ENCODE measurements at places on chromosomes 7 and 10. TPM values are rescaled to one million over a fixed set of nuclear protein-coding genes. Genes with fewer than 3 reads are reported as not detected.
A peak's percentile ranks its signal among the peaks of the same experiment; 100 is the strongest.

DNA sequence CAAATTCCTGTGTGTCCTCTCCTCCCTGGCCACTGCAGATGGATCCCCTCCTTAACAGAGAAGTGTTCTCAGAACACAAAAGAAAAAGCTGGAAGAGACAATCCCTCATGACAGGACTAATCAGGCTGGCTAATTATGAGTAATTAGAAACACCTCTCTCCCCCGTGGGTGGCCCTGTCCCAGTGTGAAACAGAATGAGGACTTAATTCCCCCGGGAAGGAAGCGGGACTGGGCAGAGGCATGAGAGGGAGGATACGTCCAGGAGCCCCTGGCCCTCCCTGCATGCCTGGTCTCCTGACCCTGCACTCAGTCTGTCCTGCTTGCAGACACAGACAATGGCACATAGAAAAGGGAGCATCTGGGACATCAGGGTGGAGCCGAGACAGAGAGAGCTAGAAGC lies 7.6 kb upstream of the ADCYAP1R1 start:
- no peak for DNase-seq

- no peak for DNase-seq
Measured at GRCh38 chr10:74993649-74994048, 117.8 kb upstream of the SAMD8 start.

- no peak for DNase-seq
Measured at GRCh38 chr7:74051193-74051592, 23.2 kb downstream of the ELN start.

GRCh38 chr7:158802535-158803366 lies 26.6 kb downstream of the ESYT2 start:
- no peak for DNase-seq

- peak; percentile 73 for DNase-seq
Measured at GRCh38 chr10:98528166-98528804, 81.5 kb upstream of the HPS1 start.

GRCh38 chr10:103444478-103444877 lies 7.7 kb downstream of the CALHM2 start:
- no peak for DNase-seq

GRCh38 chr10:36538953-36539586 lies 586.3 kb upstream of the ANKRD30A start:
- peak; percentile 95 for DNase-seq

- no peak for DNase-seq
Measured at GRCh38 chr7:66896441-66896840, 24.6 kb upstream of the TMEM248 start.

DNA sequence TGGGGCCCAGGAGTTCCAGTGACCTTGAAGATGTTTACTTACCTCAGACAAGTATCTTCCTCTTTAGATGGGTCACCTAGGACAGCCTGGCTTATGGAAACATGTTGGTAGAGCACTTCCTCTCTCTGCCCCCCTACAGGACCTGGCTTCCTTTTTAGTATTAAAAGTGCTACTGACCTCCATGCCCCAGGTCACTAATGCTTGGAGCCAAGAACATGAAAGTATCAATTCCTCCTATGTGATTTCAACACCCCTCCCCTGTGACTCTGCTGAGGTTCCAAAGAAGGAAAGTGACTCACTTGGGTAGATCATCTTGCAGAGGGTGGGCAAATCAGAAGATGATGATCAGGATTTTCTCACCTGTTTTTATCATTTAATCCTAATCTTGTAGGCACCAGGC lies 125.3 kb upstream of the CCDC6 start:
- no peak for DNase-seq

GRCh38 chr10:68302503-68302823 lies 29.4 kb upstream of the HNRNPH3 start:
- DNase-seq, result no peak

DNA sequence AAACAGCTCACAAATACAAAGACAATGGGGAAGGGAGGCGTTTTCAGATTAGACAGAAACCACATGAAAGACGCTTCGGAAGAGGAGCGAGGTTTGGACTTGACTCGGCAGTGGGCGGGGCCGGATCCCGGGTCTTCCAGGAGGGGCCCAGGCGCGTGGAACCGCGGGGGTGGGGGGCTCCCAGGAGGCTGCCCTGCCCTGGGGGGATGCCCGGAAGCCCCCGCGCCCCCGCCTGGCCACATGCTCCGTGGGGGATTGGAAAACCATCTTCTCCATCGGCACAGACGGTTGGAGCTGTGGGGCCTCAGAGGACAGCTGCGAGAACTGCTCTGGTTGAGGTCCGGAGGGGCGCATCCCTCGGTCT lies 186.0 kb upstream of the SHH start:
- no peak for DNase-seq

GRCh38 chr10:91617072-91617609 lies 15.7 kb downstream of the PPP1R3C start:
- DNase-seq, result no peak

DNA sequence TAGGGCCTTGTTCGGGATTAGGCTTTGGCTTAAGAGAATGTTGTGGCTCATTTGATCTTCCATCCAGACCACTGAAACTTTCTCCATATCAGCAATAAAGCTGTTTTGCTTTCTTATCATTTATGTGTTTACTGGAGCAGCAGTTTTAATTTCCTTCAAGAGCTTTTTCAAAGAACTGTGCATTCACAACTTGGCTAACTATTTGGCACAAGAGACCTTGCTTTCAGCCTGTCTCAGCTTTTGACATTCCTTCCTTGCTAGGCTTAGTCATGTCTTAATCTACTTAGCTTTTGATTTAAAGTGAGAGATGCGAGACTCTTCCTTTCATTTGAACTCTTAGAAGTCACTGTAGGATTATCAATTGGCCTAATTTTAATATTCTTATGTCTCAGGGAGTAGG lies 19.1 kb upstream of the AKR1B1 start:
- no peak for DNase-seq

DNA sequence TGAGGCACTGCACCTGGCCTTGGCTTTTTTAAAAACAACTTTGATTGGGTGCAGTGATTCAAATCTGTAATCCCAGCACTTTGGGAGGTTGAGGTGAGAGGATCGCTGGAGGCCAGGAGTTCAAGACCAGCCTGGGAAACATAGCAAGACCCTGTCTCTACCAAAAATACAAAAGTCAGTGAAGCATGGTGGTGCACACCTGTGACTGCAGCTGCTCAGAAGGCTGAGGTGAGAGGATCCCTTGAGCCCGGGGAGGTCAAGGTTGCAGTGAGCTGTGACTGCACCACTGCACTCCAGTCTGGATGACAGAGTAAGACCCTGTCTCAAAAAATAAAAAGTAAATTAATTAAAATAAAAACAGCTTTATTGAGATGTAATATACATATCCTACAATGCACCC lies 84.9 kb downstream of the NPTX2 start:
- no peak for DNase-seq

DNA sequence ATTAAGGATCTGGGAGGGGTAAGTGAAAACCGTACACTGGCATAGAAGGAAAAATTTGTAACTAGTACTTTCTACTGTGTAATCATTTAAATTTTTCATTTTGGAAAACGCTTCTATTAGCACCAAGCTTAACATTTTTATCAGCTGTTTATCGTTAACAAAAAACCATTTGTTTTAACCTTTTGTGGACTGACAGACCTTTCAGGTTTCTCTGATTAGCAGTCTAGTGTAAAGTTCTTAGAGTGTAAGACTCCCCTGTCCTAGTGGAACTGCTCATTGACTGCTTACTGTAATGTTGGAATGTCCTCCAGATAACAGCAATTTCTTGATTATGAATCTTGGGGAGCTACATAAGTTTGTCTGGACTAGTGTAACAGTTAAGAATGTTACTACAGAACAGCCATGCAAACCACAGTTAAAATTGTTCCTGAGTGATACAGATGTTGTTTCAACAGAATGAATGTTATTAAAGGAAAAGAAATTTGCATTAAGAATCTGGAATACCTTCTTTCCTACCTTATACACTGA lies 2.0 kb downstream of the DBF4 start:
- peak; percentile 10 for DNase-seq

- peak; percentile 32 for DNase-seq
Measured at GRCh38 chr7:155896531-155897263, 84.4 kb upstream of the SHH start.

DNA sequence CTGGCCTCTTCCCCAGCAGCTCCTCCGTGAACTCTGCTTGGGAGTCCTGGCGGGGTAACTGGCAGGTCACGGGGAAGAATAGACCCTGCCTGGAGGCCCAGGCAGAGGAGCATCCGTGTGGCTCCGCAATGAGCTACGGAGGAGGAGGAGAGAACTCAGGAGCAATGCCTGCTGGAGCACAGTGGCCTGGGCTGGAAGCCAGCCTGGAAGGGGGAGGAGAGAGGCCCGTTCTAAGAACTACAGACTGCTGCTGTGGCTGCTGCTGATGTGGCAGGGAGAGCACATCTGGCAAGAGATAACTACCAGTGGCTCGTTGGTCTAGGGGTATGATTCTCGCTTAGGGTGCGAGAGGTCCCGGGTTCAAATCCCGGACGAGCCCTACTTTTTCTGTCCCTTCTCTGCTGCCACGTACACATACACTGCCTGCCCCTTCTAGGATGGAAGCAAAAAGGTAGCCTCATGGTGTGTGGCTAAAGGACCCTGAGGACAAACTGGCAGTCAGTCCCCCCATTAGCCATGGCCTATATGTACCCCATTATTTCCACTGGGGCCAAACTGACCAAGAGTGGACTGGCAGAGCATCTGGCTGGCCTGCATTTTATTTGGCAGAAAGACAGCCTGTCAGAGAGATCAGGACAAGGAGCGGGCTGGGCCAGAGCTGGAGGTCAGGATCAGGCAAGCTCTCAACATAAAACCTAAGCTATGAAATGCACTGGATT lies 7.7 kb upstream of the OPN1SW start:
- peak; percentile 28 for DNase-seq

DNA sequence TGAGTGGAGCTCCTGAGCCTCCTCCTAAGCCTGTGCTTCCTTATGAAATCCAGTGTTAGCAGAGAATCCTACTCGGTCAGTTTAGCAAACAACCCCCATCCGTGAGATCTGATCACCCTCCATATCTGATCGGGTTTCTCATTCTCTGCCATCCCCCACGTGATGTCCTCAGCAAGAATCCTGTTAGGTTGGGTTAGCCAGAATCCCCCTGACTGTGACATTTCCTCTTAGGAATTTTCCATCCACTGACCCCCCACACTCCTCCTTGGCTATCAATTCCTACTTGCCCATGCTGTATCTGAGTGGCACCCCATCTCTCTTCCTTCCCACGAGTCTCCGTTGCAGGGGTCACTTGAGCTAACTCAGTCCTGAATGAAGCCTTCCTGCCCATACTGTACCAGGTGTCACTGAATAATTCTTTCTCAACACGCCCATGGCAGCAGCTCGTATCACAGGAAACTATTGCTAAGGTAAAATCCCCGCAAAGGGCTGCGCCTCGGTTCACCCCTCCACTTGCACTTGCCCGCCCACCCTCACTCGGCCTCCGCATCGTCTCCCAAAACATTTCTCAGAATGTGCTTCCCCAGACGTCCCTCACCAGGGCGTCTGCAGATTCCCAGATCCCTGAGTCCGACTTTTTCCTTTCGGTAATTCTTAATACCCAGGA lies 44.1 kb downstream of the MYOF start:
- peak; percentile 67 for DNase-seq

- DNase-seq, result no peak
Measured at GRCh38 chr7:43484678-43485395, 98.1 kb upstream of the STK17A start.

DNA sequence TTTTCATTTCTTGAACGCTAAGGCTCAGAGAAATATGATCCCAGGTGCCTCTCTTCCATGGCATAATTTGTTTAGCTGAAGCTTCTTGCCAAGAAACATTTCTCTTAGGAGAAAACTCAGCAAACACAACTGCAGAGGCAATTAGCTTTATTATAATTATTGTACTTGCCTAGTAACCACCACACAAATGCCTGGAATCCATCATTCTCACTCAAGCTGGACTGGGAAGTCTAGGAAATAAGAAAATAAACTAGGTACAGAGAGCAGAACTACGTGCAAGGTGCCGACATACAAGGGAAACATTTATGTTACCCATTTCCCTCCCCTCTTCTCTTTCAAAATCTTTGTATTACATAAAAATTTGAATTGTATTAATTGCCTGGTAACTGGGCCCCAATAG lies 15.1 kb downstream of the SLC35B4 start:
- DNase-seq, result no peak

DNA sequence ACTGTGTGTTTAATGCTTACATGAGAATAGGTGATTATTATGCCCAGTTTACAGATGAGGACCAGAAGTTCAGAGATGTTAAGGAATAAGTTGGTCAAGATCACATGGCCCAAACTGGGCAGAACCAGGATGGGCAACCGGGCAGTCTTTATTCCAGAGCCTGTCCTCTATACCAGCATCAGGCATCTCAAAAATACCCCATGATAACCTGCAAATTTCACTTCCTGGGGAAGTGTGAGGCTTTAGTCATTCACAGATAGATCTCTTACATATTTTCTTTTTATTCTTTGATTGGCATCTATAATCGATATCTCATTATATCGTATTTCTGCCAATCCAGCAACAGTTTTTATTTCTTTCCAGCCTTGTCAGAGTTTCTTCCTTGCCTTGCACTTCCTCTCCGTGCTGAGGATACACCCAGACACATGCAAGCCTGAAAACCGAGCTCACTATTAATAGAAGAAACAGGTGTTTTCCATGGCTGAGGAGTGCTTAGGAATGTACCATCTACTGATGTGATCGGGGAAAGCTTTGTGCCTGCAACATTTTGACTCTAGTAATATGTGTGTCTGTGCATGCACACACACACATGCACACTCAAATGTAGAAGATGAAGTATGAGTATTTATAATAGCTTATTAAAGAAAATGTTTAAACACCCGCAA lies 82.4 kb downstream of the CREM start:
- no peak for DNase-seq

SH3PXD2A gene
- total RNA-seq, result 2.4 TPM

PBLD gene
- 4.4 TPM for total RNA-seq

FRAT2 gene
- 28.8 TPM for total RNA-seq

SNX8 gene
- 18.5 TPM for total RNA-seq

CYP26C1 gene
- total RNA-seq, result 1.9 TPM

OSBPL3 gene
- total RNA-seq, result 25.2 TPM

PTPRN2 gene
- total RNA-seq, result 2.1 TPM

IL2RA gene
- not detected for total RNA-seq

XRCC2 gene
- total RNA-seq, result 3.1 TPM

EPO gene
- total RNA-seq, result not detected

NUTM2A gene
- total RNA-seq, result 0.09 TPM
